ENCODE measurements at places on chromosomes 7 and 10. TPM values are rescaled to one million over a fixed set of nuclear protein-coding genes. Genes with fewer than 3 reads are reported as not detected.
A peak's percentile ranks its signal among the peaks of the same experiment; 100 is the strongest.

GRCh38 chr10:1661416-1661815, 75.9 kb downstream of the ADARB2 start:
- no peaks in the 10 kb centered on the region for H3K4me1 ChIP-seq
- no peak for DNase-seq
- no peak overlapping the region for H3K4me3 ChIP-seq
- H3K27me3 ChIP-seq: no peaks in the 10 kb centered on the region

- H3K27me3 ChIP-seq: no peaks in the 10 kb centered on the region
- no peak overlapping the region for H3K4me3 ChIP-seq
- DNase-seq: no peak
These were observed 95.6 kb downstream of the KMT2C start for GRCh38 chr7:152340161-152340560.

GPR146 gene
- 29.5 TPM for total RNA-seq

DNA sequence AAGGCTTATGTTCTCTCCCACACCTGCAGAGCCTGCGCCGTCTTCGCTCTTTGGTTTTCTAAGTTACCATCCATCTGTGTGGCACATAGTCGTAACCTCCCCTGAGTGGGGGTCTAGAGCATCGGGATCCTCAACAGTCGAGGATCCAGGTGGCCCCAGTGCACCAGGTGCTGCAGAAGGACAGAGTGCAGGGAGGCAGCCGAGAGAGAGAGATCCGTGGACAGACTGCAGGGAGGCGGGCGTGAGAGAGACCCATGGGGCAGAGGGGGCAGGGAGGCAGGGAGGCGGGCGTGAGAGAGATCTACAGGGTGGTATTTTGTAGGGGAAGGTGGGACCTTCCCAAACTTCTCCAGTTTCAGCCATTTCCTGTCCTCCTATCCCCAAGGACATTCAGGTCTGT, 42.3 kb downstream of the PFKP start:
- no peak overlapping the region for H3K27ac ChIP-seq
- no peak for DNase-seq
- H3K4me1 ChIP-seq: no peaks in the 10 kb centered on the region

DNA sequence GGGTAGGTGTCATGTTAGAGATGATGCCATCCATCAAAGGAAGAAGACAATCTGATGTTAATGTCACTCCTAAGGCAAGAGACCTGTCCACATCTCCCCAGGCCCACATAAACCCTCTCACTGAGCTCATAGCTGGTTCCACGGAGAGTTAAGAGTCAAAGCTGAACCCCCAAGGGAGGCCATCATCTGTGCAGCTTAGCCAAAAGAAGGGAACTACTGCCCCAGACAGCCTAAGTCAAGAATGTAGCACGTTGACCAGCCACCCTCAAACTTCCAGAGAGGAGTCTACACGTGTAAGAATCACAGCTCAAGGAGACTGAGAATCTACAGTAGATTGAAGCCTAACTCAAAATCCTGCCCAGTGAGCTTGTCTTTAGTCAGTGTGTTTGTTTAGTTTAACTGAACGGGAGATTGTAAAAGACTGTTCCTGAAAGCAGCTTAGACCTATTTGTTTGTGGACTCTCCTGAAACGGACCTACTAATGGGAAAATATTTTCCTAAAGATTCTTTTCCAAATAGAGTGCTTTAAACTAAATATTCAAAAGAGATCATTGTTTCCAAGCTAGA, 192.7 kb upstream of the NFE2L3 start:
- no peaks in the 10 kb centered on the region for H3K36me3 ChIP-seq
- DNase-seq: no peak
- no peak overlapping the region for H3K27ac ChIP-seq
- H3K4me3 ChIP-seq: no peak overlapping the region
- no peaks in the 10 kb centered on the region for H3K4me1 ChIP-seq
- H3K27me3 ChIP-seq: no peaks in the 10 kb centered on the region

GRCh38 chr10:60573336-60573735, 183.7 kb upstream of the ANK3 start:
- H3K27me3 ChIP-seq: no peaks in the 10 kb centered on the region
- H3K4me3 ChIP-seq: no peak overlapping the region

GRCh38 chr7:121123032-121123431, 134.5 kb downstream of the CPED1 start:
- H3K4me1 ChIP-seq: no peaks in the 10 kb centered on the region
- H3K4me3 ChIP-seq: no peak overlapping the region
- no peak for DNase-seq
- no peak overlapping the region for H3K27ac ChIP-seq

GRCh38 chr7:27868131-27868550, 128.2 kb downstream of the TAX1BP1 start:
- no peaks in the 10 kb centered on the region for H3K27me3 ChIP-seq
- peak; percentile 43 for DNase-seq
- no peak overlapping the region for H3K4me3 ChIP-seq
- peaks cover 3% of the 10 kb centered on the region for H3K4me1 ChIP-seq
- H3K36me3 ChIP-seq: no peaks in the 10 kb centered on the region

- H3K27me3 ChIP-seq: no peaks in the 10 kb centered on the region
- H3K4me1 ChIP-seq: no peaks in the 10 kb centered on the region
- no peak overlapping the region for H3K27ac ChIP-seq
- H3K4me3 ChIP-seq: no peak overlapping the region
These were observed 45.5 kb upstream of the PRKAR2B start for GRCh38 chr7:106999023-106999422.

DNA sequence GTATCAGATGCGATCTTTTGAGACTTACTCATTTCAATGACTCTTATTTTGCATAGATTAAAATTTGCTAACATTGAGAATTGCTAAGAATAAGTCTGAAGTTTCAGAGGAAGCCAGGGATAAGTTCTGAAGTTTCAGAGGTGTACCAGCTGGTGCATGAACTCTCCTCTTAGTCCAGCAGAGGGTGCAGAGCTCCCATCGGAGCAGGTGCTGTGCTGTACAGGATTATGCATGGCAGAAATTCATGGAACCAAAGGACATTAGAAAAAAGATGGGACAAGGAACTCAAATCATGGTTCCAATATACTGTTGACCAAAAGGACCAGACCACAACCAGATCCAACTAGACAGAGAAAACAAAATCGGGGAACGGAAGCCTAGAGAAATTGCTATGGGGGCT, 41.9 kb downstream of the MGAM2 start:
- H3K4me1 ChIP-seq: no peaks in the 10 kb centered on the region
- no peak overlapping the region for H3K27ac ChIP-seq
- DNase-seq: no peak
- no peaks in the 10 kb centered on the region for H3K27me3 ChIP-seq
- H3K4me3 ChIP-seq: no peak overlapping the region

CPA2 gene
- not detected for total RNA-seq

DNA sequence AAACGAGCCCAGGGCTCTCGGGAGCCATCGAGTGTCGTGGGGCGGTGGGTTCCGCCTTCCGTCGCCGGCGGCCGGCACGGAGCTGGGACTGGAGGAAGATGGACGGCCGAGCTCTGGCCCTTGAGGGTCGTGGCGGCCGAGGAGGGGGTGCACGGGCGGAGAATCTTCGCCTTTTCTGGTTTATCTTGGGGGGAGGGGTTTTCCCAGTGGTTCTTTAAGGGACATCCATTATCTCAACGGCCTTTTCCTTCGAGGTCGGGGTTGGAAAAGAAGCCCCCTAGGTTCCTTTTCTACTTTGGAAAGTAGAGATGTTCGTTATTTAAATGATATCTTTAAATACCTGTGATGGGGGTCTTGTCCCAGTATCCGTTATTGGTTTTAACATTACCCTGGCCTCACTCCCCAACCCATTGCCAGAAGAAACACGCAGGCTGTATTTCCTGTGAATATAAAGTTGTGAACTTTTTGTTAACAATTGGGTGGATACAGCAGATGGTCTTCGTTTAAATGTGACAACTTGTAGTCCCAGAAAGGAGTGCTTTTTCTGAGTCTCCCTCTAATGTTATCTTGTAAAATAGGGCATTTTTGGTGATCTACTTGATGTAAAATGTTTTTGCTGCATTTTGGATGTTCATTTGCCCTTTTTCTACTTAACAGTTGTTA, 765 bp downstream of the CCAR1 start:
- H3K27ac ChIP-seq: peak overlapping the region; percentile 94
- H3K27me3 ChIP-seq: no peaks in the 10 kb centered on the region
- H3K36me3 ChIP-seq: peaks cover 36% of the 10 kb centered on the region
- peak overlapping the region; percentile 94 for H3K4me3 ChIP-seq
- H3K4me1 ChIP-seq: peaks cover 9% of the 10 kb centered on the region

HTRA1 gene
- 51.1 TPM for total RNA-seq

DNA sequence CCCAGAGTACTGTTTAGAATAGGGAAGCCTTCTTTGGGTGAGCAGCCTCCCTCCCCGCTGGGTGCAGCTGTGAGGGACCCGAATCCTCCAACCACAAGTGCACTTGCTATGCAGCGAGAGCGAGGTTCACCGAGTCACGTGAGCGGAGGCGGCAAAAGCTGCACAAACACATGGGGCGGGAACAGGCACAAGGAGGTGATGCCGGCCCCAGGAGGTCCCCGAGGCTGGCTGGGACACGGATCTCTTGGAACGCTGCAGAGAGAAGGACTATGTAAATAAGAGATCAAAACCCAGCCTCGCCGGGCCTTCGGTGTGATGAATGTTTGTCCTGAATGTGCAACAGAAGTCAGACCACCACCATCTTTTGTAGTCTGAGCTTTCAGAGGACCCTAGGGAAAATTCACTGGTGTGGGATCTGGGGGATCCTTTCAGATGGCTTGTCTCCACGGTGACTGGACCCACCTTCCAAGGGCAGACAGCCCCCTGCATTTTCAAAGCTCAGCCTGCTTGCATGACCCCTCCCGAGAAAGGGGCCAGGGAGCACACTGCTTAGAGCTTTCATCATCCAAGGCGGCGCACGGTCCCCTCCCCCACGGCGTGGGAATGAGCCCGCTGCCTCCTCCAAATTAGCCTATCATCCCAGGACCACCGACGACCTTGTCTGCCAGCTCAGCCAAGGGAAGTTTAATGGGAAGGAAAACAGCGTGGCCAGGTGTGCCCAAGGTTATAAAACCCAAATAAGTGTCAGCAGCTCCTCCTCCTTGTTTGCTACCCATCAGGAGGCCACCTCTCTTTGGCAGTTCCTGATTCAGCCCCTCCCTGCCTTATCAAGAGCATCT, 327.7 kb downstream of the CXCL12 start:
- no peak overlapping the region for H3K4me3 ChIP-seq
- no peaks in the 10 kb centered on the region for H3K27me3 ChIP-seq
- peak; percentile 52 for DNase-seq

GRCh38 chr10:44209811-44210210, 175.1 kb downstream of the CXCL12 start:
- H3K27ac ChIP-seq: no peak overlapping the region
- no peaks in the 10 kb centered on the region for H3K4me1 ChIP-seq
- H3K36me3 ChIP-seq: no peaks in the 10 kb centered on the region
- DNase-seq: no peak
- no peaks in the 10 kb centered on the region for H3K27me3 ChIP-seq

- H3K4me3 ChIP-seq: no peak overlapping the region
- no peaks in the 10 kb centered on the region for H3K4me1 ChIP-seq
- H3K36me3 ChIP-seq: no peaks in the 10 kb centered on the region
- no peak for DNase-seq
- no peak overlapping the region for H3K27ac ChIP-seq
These were observed 287.2 kb downstream of the GFRA1 start for GRCh38 chr10:115985786-115986185.

DNA sequence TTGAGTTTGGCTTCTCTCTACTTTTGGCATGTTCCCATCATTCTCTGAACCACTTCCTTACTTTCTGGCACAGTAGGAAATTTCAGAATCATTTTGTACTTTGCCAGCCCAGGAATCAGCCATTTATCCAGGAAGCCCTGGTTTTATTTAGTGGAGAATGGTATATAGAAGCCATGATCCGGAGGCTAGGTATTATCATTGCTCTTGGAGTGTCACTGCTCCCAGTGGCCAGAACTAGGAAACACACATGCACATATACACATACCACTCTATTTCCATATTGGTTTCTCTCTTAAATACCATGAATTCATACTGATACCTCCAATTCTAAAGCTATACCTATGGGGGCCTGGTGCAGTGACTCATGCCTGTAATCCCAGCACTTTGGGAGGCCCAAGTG, 36.3 kb downstream of the SUFU start:
- H3K4me3 ChIP-seq: no peak overlapping the region
- H3K4me1 ChIP-seq: no peaks in the 10 kb centered on the region
- H3K27ac ChIP-seq: no peak overlapping the region
- H3K27me3 ChIP-seq: no peaks in the 10 kb centered on the region
- no peak for DNase-seq

- H3K36me3 ChIP-seq: no peaks in the 10 kb centered on the region
- H3K27ac ChIP-seq: no peak overlapping the region
- H3K4me1 ChIP-seq: no peaks in the 10 kb centered on the region
- H3K4me3 ChIP-seq: no peak overlapping the region
- no peaks in the 10 kb centered on the region for H3K27me3 ChIP-seq
These were observed 55.6 kb upstream of the DLX6 start for GRCh38 chr7:96949766-96950165.

GRCh38 chr7:34675749-34676374, 17.8 kb downstream of the NPSR1 start:
- H3K27ac ChIP-seq: no peak overlapping the region
- H3K36me3 ChIP-seq: no peaks in the 10 kb centered on the region
- H3K4me3 ChIP-seq: no peak overlapping the region
- no peaks in the 10 kb centered on the region for H3K4me1 ChIP-seq

JCAD gene
- total RNA-seq: 83.7 TPM

ELMO1 gene
- 204 TPM for total RNA-seq

GRCh38 chr10:132691711-132692153, 94.2 kb downstream of the NKX6-2 start:
- peaks cover 17% of the 10 kb centered on the region for H3K36me3 ChIP-seq
- no peaks in the 10 kb centered on the region for H3K4me1 ChIP-seq
- no peaks in the 10 kb centered on the region for H3K27me3 ChIP-seq
- no peak overlapping the region for H3K27ac ChIP-seq
- H3K4me3 ChIP-seq: no peak overlapping the region

DNA sequence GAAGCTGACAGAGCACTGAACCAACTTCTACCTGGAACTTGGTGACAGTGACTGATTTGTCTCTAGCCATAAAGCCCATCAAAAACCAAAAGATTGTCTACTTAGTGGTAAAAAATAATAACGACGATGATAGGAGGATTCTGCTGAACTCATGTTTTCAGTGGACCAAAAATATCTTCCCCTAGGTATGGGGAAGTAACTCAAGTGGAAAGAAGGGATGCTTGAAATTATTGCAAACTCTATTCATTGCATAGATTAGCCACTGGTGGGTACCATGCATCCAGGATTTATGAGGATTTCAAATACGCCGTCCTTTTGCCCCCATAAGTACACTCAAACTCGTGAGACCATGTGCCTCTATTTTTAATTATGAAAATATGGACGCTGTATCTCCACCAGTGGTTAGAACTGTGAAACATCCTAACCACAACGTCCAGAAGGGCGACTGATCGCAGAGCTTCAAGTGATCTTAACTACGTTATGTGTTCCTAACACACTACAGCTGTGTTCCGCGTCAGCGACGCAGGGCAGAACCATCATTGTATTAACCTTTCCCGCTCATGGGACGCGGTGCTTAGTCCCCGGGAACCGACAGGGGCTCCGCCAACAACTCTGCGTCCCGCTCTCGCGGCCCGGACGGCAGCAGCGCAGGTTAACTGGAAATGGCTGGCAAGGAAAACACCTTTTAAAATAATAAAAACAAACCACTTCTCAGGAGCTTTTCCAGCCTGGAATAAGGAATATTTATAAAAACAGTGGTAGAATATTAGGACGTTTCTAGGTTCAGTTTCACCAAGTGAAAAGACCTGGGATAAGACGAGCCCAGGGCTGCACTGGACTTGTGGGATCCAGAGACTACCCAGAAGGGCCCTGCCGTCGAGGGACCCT, 776 bp downstream of the PEX1 start:
- peaks cover 13% of the 10 kb centered on the region for H3K4me1 ChIP-seq
- H3K27ac ChIP-seq: peak overlapping the region; percentile 95
- peaks cover 5% of the 10 kb centered on the region for H3K36me3 ChIP-seq
- DNase-seq: peak; percentile 87
- peak overlapping the region; percentile 97 for H3K4me3 ChIP-seq

All from upper lobe of left lung (tissue), 6 donors.